ENCODE measurements at places on chromosomes 16 and 17.

DNA sequence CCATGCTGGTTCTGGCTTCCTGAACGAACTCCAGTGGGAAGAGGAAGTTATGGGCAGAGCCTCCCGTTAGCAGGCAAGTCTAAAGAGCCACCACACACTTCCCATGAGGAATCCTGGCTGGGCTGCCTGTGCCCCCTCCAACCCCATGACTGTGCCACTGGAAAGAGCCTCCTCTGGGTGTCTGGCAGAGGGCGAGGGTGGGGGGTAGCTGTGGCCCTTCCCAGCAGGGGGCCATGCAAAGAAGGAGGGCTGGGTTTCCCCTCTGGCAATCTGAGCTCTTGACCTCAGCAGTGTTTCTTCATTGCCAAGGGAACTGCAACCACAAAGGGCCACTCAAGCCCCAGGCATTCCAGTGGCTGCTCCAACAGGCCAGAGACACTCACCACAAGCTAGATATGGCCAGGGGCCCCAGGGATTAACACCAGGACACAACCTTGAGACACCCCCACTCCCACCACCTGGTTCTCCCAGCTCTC is 1.7 kb upstream of the RRAD start:
- DNase-seq = no peak

DNA sequence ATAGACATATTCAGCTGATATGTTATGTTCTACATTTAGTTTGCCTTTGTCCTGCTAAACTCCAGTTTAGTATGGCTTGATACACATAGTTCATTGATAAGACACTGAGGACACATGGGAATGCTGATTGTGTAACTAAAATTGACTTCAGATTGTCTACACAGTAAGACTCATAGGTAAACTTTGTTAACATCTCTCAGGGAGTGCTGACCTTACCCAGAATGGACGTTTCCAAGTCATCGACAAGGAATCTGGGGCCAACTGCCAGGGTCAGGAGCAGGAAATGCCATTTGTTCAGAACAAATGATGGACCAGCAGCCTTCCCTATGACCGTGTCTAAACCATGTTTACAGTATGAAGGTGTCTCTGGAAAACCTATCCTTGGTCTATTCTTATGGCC is 58.7 kb downstream of the DYNLRB2 start:
- no peak for DNase-seq

DNA sequence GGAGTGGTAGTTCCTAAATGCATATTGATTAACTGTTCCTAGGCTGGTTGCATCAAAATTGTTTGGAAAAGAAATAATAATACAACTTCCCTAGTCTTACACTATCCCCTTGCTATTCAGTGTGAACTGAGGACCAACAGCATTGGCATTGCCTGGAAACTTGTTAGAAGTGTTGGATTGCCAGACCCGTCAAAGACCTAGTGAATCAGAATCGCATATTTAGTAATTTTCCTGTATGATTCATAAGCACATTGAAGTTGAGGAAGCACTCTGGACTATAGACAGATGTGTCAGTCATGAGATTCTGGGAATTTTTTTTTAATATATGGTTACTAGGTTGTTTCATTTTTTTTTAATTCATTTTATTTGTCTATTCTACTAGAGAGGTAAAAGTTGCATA is 34.7 kb upstream of the KCNJ16 start:
- no peak for DNase-seq

DNA sequence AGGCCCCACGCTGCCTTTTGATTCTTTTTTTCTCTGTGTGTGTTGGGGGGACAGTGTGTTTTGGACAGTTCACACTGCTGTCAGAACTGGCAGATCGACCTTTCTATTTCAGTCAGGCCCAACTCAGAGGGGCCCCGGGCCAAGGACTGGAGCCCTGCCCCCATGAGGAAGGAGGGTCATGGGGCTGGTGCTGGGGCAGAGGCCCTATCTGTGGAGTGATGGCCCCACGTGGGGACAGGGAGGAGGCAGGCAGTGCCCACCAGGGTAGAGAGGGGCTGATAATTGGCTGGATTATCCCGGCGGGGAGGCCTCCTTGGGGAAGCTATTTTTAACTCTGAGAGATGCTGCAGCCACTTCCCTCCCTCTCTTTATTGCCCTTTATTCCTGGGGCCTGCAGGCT is 5.7 kb upstream of the KCNJ12 start:
- no peak for DNase-seq

DNA sequence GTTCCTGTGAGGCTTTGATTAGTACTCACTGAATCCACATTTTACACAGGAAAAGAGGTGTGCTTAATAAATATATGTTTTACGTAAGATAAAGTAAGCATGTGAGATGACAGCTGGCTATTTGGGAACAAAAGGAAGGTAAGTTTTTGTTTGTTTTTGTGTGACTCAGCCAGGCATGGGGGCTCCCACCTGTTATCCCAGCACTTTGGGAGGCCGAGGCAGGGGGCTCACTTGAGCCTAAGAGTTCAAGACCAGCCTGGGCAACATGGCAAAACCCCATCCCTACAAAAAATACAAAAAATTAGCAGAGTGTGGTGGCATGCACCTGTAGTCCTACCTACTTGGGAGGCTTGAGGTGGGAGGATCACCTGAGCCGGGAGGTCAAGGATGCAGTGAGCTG is 17.9 kb downstream of the GPR142 start:
- DNase-seq = no peak

GRCh38 chr17:81519284-81520020 is 6.9 kb upstream of the ACTG1 start:
- DNase-seq = no peak

DNA sequence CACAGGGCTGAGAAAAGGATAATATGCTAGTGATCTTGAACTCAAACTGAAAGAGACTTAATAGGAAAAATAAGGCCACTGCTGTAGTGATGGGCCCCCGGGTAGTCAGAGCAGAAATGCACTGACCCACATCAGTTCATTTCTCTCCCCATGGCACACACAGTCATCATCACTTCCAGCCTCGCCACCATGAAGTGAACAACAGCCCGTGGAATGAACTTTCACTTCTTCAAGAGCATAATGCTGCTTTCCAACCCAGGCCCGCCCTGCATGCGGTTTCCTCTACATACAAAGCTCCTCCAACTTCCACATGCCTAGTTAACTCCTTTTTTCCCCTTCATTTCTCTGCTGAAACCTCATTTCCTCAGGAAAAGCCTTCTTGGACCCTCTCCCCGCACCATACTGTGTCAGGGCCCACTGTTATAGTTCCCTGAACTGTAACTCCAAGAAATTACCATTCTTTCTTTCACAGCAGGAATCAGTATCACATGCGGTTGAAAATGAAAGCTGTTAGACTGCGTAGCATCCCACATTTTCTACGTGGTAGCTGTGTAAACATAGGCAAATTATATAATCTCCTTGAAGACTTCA is 65.8 kb upstream of the SMIM36 start:
- DNase-seq = no peak

- DNase-seq = no peak
These were observed 37.5 kb downstream of the ARHGAP17 start for GRCh38 chr16:24977678-24978075.

- DNase-seq = peak; percentile 94
These were observed 58.6 kb upstream of the TNRC6A start for GRCh38 chr16:24670623-24671454.

- no peak for DNase-seq
These were observed 42.3 kb downstream of the HNF1B start for GRCh38 chr17:37702598-37702997.

DNA sequence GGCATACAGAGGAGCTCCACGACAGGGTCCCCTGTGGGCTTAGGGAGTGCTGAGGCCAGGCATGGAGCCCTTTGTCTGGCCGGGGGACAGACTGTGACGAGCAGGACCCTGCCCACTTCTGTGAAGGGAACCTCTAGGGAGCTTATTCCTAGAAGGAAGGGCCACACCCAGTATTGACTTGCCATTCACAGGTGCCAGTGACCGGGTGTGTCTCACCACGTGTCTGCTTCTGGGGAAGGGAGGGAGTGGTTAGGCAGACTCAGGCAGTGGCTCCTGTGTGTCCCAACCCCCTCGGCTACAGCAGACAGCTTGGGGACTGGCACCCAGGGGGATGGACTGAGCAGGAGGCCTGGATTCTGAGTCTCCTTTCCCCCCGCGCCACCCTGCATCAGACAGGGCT is 57.2 kb downstream of the SOCS1 start:
- no peak for DNase-seq
